NCI-H187 treated with DMSO at 0.1 percent for 48 hours (cell line): ENCODE measurements at places on chromosomes 7 and 10.

DNA sequence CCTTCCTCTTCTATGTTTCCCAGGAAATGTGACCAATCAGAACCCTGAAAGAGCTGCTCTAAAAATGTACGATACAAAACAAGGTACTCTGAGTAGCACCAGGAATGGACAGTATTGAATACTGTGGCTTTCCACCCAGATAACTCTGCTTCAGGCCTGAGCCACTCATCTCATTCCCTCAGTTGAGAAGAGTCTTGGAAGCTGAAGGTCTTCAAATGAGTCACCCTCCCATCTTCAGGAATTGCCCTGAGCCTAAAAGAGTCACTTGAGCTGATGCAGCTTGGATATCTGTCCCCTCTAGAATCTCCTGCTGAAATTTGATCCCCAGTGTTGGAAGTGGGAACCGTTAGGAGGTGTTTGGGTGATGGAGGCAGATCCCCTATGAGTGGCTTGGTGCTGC lies 210.4 kb downstream of the DGKI start:
- DNase-seq, result no peak

DNA sequence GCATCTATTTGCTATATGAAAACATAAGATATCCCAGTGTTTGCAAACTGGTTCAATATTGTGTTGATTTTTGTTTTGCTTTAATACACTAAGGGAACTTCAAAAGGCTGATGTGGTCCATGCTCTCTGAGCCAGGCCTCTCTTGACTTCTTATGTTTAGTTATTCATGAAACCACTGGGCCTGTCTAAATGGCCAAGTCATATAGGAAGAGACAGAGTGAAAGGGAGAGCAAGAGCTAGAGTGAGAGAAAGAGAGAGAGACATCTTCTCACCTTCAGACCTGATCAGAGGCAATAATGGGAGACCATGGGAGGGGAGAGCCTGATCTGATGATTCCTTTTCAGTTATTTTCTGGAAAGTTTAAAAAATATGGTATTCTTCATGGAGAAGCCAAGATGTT lies 6.1 kb upstream of the FAS start:
- DNase-seq, result no peak

GRCh38 chr10:14371581-14371980 lies 40.9 kb upstream of the FRMD4A start:
- DNase-seq, result no peak

GRCh38 chr7:120334475-120334874 lies 61.5 kb downstream of the KCND2 start:
- DNase-seq, result no peak

DNA sequence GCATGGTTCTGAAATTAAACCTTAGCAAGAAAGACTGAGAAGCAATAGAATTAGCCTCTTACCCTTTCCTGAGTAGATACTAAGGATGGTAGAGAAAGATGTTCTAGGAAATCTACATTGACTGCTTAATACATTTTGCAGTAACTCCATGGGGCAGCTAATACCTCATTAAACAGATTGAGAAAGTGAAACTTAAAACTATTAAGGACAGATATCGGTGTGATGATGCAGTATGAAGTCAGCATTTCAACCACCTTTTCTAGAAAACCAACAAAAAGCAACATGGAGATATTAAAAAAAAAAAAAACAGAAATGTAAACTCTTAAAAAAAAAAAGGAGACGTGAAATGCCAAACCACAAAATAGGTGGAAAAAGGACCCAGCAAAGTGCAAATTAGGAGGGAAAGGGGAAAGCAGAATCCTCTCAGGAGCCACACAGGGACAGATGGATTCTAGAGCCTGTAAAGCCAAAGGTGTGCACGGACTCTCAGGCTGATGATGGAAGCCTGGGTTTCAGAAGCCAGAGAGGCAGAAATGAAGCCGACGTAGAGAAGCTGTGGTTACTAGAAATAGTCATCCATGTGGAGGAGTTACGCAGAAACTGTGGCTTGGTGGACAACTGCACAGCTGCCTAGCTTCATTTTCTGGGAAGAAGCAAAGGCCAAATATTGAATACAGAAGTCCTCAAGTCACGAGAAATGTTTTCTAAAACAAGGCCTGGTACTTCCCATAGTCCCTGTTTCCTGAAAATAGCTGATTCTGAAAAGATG lies 38.1 kb upstream of the GPR141 start:
- DNase-seq, result no peak
